Activated naive CD8-positive, alpha-beta T cell treated with anti-CD3 and anti-CD28 coated beads for 36 hours (primary cell): ENCODE measurements at places on chromosomes 16 and 17. TPM values are rescaled to one million over a fixed set of nuclear protein-coding genes. Genes with fewer than 3 reads are reported as not detected.

Gene TP53TG3E
- not detected for total RNA-seq

Gene MEIOB
- not detected for total RNA-seq

Gene TBC1D3G
- total RNA-seq = not detected

Gene VAT1
- total RNA-seq = 20.8 TPM

Gene ABCA10
- total RNA-seq = 0.41 TPM

DNA sequence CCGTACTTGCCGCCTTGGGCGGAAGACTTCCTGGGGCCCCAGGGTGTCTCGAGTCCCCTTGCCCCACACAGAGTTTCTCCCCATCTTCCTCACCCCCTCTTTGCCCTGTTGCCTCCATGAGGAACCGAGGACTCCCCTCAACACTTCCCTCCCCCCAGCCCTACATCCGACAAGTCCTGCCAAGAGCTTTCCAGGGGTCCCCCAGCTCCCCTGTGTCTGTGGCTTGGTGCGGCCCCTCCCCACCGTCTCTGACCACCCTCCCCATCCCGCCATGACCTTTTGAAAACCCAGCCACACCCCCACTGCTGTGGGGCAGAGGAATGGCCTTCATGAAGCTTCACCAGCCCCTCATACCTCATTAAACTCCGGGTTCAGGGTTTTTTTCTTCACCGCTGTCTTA lies 11.4 kb downstream of the SCGB1C2 start:
- H3K4me3 ChIP-seq = no peak overlapping the region
- H3K4me1 ChIP-seq = no peaks in the 10 kb centered on the region
- no peak for DNase-seq
- H3K27me3 ChIP-seq = no peaks in the 10 kb centered on the region
- H3K27ac ChIP-seq = no peak overlapping the region

- no peak overlapping the region for H3K27ac ChIP-seq
- H3K4me3 ChIP-seq = no peak overlapping the region
These were observed 170.5 kb downstream of the C16orf95 start for GRCh38 chr16:87146676-87147075.

DNA sequence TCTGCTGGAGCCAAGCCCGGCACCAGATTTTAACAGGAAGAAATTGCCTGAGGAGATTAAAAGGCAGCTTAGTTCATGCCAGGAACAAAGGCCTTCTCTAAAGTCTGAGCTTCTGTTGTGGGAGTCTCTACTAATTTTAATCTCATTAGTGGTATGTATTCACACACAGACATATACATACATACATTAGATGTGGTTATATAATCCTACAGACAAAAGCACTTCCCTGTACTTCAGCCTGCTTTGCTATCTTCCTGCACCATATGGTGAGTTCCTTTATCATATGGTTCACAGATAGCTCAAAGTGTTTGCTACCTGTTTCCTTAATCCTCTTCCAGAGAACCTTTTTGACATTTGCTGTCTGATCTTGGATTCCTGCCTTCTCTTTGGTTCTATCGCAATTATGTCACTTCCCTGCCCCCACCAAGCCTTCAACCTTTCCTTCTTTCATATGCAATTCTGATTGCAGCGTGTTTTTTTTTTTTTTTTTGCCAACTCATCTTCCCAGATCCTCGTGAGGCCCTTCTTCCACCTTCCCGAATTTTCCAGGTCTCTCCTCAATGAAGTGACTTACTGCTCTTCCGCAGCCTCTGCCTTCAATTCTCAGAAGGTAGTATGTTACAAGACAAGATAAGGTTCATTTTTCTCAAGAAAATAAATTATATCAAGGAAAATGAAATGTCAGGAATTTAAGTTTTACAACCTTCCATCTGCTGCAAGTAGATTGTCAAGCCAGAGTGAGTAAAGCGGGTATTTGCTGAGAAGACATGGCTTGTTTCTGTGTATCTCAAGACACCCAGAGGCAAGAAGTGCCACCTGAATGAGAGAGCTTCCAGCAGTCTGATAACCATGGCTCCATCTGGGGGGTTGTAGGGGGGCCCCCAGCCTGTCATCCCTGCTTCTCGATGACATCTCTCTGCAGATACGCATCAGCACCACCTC lies 120.2 kb upstream of the CACNG3 start:
- peaks cover 32% of the 10 kb centered on the region for H3K4me1 ChIP-seq
- no peaks in the 10 kb centered on the region for H3K27me3 ChIP-seq
- H3K36me3 ChIP-seq = peaks cover 30% of the 10 kb centered on the region
- no peak overlapping the region for H3K4me3 ChIP-seq
- no peak for DNase-seq
- no peak overlapping the region for H3K27ac ChIP-seq

GRCh38 chr17:78127888-78128550 lies 536 bp downstream of the TMC6 start:
- H3K27me3 ChIP-seq = no peaks in the 10 kb centered on the region
- H3K4me3 ChIP-seq = peak overlapping the region; percentile 90
- peak; percentile 43 for DNase-seq
- peaks cover 43% of the 10 kb centered on the region for H3K4me1 ChIP-seq
- peak overlapping the region; percentile 86 for H3K27ac ChIP-seq
- peaks cover 39% of the 10 kb centered on the region for H3K36me3 ChIP-seq

DNA sequence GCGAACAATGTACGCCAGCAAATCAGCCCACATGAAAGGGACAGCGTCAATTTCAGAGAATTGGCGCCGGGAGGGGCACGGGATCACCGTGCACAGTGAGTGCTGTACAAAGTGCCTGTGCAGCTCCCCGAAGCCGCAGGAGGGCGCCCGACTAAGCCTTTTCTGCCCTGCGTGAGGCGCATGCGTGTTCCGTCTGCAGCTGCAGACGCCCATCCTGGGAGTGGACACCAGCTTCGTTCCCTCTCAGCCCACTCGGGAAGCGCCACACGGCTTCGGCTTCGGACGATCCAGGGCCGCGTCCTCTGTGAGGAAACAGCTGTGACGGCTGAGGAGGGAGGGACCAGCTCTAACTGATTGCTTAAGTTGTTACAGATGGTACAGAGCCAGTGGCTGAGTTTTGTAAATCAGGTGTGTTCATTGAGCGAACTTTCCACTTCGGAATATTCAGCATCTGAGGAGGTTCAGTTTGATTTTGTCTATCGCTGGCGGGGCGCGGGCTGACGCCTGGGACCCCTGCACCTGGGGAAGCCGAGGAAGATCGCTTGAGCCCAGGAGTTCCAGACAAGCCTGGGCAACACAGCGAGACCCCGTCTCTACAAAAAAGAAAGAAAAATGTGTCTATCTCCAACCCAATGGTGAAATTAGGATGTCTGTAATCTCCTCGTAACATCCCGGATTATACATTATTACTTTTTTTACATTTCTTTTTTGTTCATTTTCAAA lies 15.4 kb upstream of the ZNF287 start:
- H3K27ac ChIP-seq = peak overlapping the region; percentile 87
- peaks cover 18% of the 10 kb centered on the region for H3K4me1 ChIP-seq
- peaks cover 33% of the 10 kb centered on the region for H3K27me3 ChIP-seq
- no peaks in the 10 kb centered on the region for H3K36me3 ChIP-seq
- H3K4me3 ChIP-seq = peak overlapping the region; percentile 66
- peak; percentile 91 for DNase-seq

GRCh38 chr17:75182569-75183436 lies at the start of gene SUMO2:
Gene SUMO2, minus strand, starts transcription at chr17:75182959. Its CDS starts 125 bp downstream, at chr17:75182834.
- H3K27me3 ChIP-seq = no peaks in the 10 kb centered on the region
- H3K27ac ChIP-seq = peak within 1 kb of the TSS; percentile 95
- H3K36me3 ChIP-seq = peaks cover 21% of the 10 kb centered on the region
- H3K4me3 ChIP-seq = peak within 1 kb of the TSS; percentile 95

DNA sequence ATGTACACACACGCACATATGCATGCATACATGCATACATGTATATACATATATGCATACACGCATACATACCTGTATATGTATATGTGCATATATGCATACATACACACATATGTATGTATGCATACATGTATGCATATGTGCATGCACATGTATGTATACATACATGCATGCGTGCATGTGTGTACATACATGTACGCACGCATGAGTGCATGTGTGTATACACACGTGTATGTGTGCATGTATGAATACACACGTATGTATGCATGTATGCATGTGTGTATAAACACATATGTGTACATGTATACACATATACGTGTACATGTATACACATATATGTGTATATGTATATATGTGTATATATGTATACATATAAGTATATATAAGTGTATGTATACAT lies 28.5 kb upstream of the DLX3 start:
- no peaks in the 10 kb centered on the region for H3K36me3 ChIP-seq
- no peak overlapping the region for H3K4me3 ChIP-seq
- DNase-seq = no peak
- H3K27ac ChIP-seq = no peak overlapping the region
- peaks cover 33% of the 10 kb centered on the region for H3K27me3 ChIP-seq

DNA sequence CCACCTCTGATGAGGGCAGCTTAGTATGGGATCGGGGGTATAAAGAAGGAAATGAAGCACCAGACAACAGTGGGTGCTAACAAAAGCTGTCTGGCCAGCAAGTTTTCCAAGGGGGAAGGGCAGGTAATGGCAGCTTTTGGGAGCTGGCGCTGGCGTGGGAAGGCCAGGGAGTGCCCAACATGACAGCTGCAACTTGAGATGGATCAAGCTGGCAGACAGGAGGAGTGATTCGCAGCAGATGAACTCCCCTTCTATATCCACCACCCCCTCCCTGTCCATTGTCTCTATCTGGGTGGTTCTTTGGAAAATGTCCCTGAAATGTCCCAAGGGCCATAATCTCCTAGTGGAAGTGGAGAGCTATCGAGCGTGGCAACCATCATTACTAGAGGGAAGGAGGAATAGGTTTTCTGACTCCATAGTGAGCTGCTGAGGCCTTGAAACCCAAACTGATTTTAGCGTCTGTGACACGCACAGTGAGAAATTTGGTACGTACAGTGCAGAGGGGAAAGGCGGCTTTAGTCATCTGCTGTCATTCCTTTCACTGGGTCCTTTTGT lies 4.8 kb upstream of the INPP5K start:
- peaks cover 3% of the 10 kb centered on the region for H3K36me3 ChIP-seq
- DNase-seq = no peak
- peaks cover 11% of the 10 kb centered on the region for H3K4me1 ChIP-seq
- no peak overlapping the region for H3K27ac ChIP-seq
- no peaks in the 10 kb centered on the region for H3K27me3 ChIP-seq

- peaks cover 16% of the 10 kb centered on the region for H3K4me1 ChIP-seq
- H3K4me3 ChIP-seq = no peak overlapping the region
- peaks cover 4% of the 10 kb centered on the region for H3K36me3 ChIP-seq
- no peak overlapping the region for H3K27ac ChIP-seq
- H3K27me3 ChIP-seq = no peaks in the 10 kb centered on the region
- DNase-seq = no peak
These were observed 6.4 kb upstream of the ARHGAP27 start for GRCh38 chr17:45438931-45439610.

- peaks cover 37% of the 10 kb centered on the region for H3K36me3 ChIP-seq
- no peaks in the 10 kb centered on the region for H3K27me3 ChIP-seq
- no peak overlapping the region for H3K27ac ChIP-seq
These were observed 115.8 kb downstream of the SMG6 start for GRCh38 chr17:2187758-2188157.

DNA sequence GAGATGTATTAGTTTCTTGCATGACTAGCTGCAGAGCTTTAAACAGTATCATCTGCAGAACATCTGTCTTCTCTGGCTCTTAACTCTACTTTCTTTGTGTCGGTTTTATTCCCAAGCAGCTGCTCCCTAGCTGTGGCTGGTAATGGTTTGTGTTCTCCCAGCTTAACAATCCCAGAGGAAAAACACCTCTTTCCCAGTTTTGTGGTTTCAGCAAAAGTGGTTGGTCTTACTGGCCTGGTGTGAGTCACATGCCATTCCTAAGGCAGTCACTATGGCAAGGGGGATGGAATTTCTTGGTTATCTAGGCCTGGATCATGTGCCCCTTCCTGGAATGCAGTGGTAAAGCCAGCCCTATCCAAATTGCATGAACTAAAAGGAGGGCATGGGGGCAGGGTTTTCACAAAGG lies 27.5 kb downstream of the OMG start:
- no peaks in the 10 kb centered on the region for H3K27me3 ChIP-seq
- DNase-seq = no peak
- H3K36me3 ChIP-seq = peaks cover 28% of the 10 kb centered on the region
- no peak overlapping the region for H3K27ac ChIP-seq
- H3K4me3 ChIP-seq = no peak overlapping the region
- H3K4me1 ChIP-seq = no peaks in the 10 kb centered on the region
